ENCODE measurements at places on chromosomes 2 and 18.

- DNase-seq = no peak
Observed at GRCh38 chr2:8984157-8984556, 19.3 kb downstream of the MBOAT2 start.

DNA sequence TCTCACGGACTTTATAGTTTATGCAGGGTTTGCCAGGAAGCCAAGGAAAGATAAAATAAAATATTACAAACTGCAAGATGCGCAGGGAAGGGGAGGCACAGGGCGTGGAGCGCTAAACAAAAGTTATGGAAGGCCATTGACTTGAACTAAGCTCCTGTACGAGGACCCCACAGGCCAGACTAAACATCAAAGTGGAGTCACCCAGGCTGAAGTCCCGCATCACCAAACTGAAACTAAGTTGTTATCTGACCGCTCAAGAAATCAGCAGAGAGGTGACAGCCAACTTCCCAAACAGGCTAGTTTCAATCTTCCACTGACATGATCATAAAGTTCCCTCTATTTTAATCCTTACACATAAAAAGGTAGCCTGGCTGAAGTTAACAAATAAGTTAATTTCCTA lies 90.5 kb upstream of the YWHAQ start:
- no peak for DNase-seq

DNA sequence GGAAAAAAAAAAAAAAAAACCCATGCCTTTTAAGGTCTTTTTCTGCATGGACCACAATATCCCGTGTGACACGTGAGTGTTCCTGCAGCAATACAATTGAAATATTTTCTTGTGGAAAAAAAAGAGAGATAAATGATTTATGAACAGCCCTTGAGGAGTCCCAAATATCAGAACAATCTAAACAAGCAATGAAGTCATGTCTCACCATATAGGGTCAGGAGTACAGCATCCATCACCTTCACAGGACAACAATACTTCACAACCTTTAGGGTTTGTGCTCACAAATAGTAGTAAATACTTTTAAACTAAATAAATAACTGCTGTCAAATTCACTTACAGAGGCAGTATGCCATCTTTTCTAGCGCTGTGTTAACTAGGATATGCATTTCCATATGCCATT lies 87.9 kb downstream of the ZEB2 start:
- no peak for DNase-seq

DNA sequence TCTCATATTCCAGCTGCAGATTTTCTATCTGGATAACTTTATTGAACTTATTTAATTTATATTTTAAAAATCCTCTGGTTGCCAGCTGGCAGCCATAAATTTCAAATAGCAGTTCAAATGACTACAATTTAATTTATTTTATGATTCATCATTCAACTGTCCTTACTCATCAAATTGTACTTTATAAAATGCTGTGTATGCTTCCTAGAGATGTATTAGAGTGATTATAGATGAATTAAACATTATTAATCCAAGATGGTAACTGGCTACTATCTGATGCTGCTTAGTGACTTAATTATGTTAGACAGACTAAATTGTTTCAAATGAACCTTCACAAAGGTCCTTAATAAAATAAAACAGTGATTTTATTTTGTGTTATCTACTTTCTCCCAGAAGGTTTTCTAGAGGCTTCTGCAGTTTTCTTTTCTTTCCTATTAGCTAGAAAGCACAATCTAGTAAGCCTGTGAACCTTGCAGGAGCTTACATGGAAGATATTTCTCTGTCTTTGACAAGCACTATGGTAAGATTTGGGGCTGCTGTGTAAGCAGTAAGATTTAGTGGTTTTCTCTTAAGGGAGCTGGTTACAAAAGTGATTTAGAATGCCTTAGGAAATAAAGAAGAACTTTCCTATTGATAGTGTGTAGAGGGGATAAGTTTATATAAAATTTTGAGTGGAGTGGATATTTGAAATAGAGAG lies 322.3 kb downstream of the FSIP2 start:
- no peak for DNase-seq

DNA sequence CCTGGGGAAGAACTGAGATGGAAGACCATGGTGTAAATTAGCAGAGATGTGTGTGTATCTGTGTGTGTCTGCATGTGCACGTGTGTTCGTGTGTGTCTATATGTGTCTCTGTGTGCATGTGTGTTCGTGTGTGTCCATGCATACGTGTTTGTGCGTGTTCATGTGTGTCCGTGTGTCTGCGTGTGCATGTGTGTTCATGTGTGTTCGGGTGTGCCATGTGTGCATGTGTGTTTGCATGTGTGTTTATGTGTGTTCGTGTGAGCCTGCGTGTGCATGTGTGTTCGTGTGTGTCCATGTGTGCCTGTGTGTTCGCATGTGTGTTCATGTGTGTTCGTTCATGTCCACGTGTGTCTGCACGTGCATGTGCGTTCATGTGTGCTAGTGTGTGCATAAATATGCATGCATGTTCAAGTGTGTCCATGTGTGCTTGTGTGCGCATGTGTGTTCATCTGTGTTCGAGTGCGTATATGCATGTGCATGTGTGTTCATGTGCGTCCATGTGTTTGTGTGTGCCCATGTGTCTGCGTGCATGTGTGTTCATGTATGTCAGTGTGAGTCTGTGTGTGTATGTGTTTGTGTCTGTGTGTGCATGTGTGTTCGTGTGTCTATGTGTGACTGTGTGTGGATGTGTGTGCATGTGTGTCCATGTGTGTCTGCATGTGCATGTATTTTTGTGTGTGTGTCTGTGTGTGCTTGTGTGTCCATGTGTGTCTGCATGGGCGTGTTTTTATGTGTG lies 3.1 kb downstream of the NEU2 start:
- no peak for DNase-seq

DNA sequence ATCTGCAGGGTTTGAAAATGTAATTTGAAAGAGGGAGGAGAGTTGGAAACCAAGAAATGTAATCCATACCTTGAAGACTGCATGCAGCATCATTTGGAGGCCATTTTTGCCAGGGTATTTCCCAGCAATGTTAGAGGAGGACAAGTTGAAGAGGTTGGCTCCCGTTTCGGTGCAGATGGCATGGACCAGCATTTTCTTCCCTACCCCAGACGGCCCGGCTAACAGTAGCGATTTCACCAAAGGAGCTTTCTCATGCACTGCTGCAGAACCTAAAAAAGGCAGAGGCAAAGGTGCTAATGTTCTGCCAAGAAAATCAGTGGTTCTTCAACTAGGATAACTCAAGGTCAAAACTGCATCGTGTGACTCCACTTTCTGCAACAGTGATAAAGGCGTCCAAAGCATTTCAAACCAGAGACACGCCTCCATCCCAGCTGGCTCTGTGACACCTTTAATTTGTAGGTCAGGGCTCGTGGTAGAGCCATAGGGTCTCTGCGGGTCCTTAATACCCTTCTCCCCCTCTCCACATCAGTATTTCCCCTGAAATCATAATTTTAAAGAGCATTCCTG lies 99.6 kb upstream of the ASB18 start:
- DNase-seq = no peak

DNA sequence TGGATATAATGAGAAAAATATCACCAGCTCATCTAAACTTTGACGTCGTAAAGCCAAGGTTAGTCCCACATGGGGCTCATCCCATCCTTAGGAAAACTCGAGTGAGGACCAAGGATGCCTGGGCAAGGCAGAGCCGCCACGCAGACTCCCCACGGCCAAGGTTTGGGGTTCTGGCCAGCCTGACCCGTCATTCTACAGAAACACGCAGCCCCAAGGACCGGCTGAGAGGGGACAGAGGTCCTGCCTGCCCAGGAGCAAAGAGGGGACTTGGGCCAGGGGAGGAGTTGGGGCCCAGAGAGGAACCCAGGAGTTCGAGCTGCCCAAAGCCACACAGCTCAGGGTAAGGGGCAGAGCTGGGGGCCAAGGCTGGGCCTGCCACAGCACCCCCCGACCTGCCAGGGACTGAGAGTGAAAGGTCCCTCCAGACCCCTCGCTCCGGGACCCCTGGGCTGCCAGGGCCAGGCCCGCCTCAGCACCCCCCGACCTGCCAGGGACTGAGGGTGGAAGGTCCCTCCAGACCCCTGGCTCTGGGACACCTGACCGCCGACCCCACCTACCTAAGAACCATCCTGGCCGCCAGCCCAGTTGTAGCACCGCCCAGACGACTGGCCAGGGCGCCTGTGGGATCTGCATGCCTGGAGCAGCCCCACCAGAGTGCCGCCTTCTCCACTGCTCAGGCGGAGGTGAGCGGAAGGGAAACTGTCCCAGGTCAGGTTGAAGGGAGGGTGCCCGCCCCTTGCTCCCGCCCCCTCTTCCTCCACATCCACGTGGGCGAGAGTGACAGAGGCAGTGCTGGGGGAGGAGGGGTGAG lies at the start of gene PDCD1:
PDCD1 (minus strand) TSS at position 689 of the 811 bp plus-strand sequence; CDS start at position 633, 56 bp downstream.
- DNase-seq = no peak

DNA sequence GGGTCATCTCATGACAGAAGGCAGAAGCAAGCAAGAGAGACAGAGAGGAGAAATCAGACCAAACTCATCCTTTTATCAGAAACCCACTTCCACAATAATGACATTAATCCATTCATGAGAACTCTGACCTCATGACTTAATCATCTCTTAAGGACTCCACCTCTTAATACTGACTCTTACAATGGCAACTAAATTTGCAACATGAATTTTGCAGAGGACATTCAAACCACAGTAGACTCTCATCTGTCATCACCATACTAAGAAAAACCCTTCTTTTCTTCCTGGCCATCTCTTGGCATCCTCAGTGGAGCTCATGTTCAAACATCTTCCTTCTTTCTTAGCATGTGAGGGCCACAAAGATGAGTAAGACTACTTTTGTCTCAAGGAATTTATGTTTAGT lies 476.2 kb upstream of the RAB12 start:
- no peak for DNase-seq

DNA sequence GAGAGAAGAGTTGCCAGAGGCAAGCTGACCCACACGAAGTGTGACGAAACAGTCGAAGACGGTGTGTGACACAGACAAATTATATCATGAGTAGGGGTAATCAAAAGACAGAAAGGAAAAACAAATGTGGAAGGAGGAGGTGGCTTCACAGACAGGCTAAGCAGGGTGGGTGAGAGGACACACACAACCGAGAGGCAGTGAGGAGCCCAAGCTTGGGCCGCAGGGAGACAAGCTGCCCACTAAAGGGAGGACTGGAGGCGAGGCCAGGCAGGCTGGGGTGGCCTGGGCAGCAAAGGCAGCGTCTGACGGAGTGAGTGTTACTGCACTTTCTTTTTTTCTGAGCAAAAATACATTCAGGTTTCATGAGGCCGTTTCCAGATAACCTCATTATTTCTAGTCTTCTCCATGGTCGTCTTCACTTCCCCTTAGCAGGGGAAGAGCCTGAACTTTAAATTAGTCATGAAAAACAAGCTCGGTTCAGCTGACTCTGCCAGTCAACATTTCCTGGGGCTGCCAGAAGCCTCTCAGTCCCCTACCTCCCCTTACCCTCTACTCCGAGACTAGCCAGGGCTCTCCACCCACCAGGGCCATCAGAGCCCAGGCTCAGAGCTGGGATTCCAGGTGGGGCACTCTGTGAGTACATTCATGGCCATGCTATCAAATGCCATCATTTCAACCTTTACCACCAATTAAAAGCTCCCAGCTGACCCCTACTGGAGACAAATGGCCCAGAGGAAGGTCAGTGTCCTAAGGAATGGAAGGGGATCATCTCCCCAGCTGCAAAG lies 13.8 kb upstream of the ZFP36L2 start:
- no peak for DNase-seq

- DNase-seq = no peak
Observed at GRCh38 chr2:6722574-6722973, 143.1 kb downstream of the CMPK2 start.

GRCh38 chr2:209624192-209624938 lies 147.3 kb upstream of the UNC80 start:
- no peak for DNase-seq

Data from immature natural killer cell (primary cell).